LoVo (cell line): ENCODE measurements at places on chromosomes 12 and 14.

GRCh38 chr12:8866429-8866828 lies 44.0 kb downstream of the A2ML1 start:
- DNase-seq: no peak

DNA sequence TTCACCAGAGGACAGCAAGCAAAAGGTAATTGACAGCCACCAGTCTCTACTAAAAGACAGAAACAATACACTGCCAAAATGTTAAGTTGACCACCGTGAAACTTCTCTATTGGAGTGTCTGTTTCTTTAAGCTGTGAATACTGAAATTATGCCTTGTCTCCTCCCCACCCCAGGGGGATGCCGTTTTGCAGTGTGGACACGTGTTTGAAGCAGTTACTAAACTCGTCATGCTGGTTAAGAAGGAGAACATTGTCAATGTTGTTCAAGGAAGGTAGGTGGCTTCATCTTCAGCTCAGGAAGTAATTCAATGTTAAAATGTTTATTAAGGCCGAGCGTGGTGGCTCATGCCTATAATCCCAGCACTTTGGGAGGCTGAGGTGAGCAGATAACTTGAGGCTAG lies 32.8 kb downstream of the KCTD10 start:
- DNase-seq: no peak

- no peak for DNase-seq
Measured at GRCh38 chr12:132269271-132269968, 60.0 kb downstream of the GALNT9 start.

DNA sequence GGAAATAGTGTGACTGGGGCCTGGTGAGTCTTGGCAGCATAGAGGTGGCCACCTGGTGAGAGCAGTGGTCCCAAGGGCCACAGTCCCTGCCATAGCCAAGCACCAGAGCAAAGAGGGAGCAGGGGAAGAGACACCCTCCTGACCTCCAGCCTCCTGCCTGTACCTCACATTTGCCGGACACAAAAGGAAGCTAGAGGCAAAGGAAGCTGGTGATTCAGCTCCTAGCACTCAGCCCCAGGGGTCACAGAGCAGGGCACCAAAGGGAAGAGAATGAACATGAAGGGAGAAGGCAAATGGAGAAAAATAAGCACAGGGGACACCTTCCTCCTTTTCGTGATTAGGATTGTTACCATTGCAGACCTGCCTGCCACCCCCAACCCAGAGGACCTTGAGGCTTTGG lies 216.8 kb downstream of the ZFP36L1 start:
- no peak for DNase-seq

- no peak for DNase-seq
Measured at GRCh38 chr12:122968104-122968503, 1.8 kb upstream of the ABCB9 start.

GRCh38 chr14:92651106-92651757 lies 97.2 kb downstream of the LGMN start:
- DNase-seq: no peak

DNA sequence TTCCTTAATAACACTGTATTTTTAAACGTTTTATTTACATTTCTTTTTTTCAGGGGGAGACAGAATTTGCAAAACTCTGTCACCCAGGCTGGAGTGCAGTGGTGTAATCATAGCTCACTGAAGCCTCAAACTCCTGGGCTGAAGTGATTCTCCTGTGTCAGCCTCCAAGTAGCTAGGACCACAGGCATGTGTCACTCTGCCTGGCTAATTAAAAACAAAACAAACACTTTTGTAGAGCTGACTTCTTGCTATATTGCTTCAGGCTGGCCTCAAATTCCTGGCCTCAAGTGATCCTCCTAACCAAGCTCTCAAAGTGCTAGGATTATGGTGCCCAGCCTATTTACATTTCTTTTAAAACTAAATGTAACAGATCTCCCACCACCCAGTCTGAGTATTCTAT lies 12.7 kb downstream of the CPSF6 start:
- no peak for DNase-seq

DNA sequence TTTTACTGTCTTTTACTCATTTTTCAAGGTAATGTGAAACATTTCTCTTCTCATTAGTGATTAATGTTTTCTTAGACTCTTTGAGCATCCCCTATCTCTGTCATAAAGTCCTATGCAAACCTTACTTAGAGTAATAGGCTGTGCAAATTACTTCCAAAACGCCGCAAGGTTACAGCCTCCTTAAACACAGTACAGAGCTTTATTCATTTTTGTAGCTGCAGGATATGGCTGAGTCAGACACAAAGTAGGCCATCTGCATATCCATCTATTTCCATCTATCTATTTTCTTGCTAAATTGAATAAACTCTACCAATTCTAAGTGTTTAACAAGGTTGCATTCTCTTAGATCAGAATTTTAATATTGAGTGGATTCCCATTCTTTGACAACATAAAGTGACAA lies 335.6 kb upstream of the SLC16A7 start:
- DNase-seq: no peak

DNA sequence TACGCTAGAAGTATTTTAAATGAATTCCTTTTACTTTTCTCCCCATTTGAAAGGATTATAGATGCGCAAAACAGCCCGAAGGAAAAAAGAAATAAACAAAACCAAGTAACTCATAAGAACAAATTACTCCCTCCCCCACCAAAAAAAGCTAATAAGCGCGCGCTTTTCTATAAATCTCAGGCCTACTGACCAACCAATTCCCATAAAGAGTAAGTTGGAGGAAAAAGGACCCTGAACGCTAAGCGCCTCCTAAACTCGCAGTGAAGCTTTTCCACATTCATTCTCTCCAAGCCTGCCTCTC lies 588 bp downstream of the MBIP start:
- no peak for DNase-seq

DNA sequence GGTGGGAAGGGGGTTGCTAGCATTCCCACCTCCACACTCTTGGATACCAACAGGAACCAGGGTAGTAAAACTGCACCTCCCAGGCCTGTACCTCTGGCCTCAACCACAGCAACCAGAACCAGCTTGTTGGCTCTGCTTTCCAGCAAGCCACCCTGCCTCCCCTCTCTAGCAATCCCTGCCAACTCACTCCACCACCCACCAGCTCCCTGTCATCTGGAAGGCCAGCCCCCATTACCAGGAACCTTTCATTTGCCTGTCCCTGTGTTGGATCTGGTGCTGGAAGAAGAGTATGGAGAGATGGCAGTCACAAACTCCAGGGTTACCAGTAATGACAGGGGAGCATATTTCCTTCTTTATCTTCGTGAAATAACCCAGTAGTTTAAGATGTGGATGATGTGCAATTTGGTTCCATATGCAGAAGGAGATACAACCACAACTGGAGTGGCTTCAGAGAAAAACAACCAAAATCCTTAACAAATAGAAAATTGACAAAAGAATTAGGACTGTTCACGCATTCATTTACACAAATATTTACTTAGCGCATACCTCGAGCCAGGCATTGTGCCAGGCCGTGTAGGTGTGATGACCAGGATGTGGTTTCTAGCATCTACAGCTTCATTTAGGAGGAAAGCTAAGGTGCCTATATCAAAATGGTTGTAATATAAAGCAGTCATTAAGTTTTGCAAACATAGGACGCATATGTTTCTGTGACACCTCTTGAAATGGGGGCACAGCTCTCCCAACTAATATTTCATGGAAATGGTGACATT lies 3.4 kb downstream of the B4GALNT3 start:
- peak; percentile 42 for DNase-seq

DNA sequence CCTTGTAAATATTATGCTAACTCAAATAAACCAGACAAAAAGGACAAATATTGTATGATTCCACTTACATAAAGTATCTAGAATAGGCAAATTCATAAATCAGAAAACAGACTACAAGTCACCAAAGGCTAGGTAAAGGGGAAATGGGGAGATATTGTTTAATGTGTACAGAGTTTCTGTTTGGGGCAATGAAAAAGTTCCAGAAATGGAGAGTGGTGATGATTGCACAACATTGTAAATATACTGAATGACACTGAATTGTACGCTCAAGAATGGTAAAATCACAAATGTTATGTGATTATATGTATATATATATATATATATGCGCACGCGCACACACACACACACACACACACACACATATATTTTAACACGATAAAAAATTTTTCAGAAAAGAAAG lies 182.5 kb downstream of the SLC2A13 start:
- no peak for DNase-seq
